NCI-H748 treated with DMSO at 0.1 percent for 48 hours (cell line): ENCODE measurements at places on chromosomes 12 and 14.

- DNase-seq = no peak
These were observed 501.8 kb downstream of the ETNK1 start for GRCh38 chr12:23126794-23127193.

DNA sequence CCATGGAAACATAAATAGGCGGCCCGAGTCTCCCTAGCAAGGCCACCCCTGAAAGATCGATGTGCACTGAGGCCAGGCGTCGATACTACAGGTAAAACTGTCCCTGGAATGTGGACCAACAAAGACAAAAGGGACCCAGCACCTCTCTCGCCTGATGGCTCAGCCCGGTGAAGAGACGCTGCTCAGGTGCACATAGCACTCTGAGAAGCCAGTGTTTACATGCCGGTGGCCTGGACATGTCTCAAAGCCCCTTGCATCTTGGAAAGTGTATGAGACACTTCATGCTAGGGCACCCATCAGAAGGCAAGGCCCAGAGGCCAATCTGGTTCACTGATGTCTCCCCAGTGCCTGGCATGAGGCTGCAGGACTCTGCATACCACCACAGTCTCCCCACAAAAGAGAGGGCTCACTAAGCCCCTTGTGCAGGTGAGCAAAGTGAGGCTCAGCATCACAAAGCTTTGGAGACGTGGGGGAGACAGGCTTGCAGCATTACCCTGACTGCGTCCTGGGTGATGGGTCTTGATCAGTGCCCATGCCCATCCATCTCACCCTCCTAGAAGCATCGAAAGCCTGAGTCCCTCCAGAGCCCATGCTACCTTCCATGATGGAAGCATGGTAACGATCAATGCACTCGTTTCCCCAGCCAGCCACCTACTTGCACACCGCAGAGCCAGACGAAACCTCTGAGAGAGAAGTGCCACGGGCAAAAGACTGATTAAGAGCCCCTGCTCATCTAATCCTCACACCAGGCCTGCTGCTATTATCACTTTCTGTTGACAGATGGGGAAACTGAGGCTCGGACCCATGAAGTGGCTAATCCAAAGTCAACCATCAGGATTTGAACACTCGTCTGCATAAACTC lies 16.1 kb downstream of the BCL11B start:
- DNase-seq = no peak

GRCh38 chr14:53152184-53152886 lies 788 bp downstream of the DDHD1 start:
- peak; percentile 29 for DNase-seq

DNA sequence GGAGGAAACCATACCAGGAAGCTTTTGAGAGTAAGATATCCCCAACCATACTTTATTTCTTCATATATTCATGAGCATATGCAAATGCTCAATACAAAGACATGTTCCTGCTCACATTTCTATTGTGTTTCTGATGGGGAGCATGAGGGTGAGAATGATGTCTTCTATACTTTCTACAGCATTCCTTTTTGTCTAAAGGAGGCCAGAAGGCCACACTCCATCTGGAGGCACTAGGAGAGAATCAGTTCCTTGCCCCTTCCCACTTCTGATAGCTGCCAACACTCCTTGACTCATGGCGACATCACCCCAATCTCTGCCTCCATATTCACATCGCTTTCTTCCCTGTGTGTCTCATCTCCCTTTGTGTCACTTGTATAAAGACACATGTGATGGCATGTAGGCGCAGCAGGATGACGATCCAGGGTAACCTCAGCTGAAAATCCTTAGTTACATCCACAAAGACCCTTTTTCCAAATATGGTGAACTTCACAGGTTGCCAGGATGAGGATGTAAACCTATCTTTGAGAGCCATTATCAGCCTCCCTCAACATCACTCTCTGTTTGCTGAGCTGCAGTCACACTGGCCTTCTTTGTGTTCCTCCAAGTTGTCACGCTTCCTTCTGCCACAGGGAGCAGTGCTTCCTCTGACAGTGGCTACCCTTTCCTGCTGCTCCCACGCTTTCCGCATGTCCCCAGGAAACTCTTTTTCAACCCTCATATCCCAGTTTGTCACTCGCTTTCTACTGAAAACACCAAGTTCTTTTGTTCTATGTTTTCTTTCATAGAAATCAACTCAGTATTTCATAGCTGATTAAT lies 96.9 kb downstream of the STXBP6 start:
- no peak for DNase-seq

DNA sequence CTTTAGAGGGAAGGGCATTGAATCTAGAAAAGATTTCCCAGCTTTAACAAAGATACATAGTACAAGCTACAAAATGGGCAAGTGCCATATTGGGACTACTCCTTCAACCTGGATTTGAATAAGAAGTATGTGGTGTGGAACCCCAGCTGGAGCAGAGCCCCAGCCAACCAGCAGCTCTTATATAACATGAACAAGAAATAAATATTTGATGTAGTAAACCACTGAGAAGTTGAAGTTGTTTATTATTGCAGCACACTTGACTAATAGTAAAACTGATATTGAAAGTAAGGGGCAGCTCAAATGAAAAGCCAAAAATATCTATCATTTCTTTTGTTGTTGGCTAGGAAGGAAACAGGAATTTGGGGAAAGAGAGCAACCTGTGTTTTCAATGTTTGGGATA lies 701.8 kb downstream of the TMTC2 start:
- DNase-seq = no peak

DNA sequence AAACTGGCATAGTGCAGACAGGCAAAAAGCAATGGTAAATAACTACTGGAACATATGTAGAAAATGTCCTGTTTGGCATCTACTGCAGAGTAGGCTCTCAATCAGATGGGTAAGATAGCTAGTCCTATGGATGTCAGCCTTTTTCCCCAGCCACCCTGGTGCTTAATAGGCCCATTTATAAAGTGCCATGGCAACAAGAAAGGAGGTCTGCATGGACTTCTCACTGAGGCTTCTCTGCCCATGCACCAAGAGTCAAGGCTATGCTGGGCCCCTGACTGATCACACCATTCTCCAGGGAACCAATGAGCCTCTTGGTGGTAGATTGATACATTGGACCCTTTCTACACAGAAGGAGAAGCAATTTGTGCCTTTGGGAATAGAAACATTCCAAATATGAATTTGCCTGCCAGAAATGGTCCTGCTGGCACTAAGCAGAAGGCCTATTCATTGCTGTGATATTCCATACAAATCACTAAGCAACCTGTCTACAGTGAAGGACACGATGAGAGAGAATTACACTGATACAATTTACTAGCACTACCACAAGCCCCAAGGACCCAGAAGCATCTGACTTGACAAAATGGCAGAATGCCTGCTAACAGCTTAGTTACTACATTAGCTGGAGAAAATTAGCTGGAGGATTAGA lies 43.8 kb downstream of the RESF1 start:
- DNase-seq = no peak

- DNase-seq = peak; percentile 63
These were observed 67.2 kb downstream of the RIC8B start for GRCh38 chr12:106841510-106842302.

GRCh38 chr12:125249066-125249824 lies 184.0 kb downstream of the AACS start:
- no peak for DNase-seq

GRCh38 chr12:112948806-112949205 lies 10.5 kb downstream of the OAS3 start:
- DNase-seq = no peak

DNA sequence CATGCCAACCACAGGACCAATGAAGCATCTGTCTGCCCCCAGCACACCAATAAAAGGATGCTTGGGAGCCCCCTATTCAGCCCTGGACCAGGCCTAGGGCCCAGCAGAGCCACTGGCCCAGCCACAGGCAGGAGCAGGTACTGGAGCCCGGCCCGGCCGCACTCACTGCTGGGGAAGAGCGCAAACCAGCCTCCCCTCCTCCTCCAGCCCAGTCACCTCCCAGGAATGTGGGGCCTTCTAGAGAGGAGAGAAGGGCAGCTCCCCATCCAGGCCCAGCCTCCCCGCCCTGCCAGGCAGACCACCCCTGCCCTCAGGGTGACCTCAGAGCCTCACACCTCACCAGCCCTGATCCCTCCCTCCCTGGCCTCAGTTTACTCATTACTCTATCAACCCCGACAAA lies 56.2 kb downstream of the CCNK start:
- no peak for DNase-seq

DNA sequence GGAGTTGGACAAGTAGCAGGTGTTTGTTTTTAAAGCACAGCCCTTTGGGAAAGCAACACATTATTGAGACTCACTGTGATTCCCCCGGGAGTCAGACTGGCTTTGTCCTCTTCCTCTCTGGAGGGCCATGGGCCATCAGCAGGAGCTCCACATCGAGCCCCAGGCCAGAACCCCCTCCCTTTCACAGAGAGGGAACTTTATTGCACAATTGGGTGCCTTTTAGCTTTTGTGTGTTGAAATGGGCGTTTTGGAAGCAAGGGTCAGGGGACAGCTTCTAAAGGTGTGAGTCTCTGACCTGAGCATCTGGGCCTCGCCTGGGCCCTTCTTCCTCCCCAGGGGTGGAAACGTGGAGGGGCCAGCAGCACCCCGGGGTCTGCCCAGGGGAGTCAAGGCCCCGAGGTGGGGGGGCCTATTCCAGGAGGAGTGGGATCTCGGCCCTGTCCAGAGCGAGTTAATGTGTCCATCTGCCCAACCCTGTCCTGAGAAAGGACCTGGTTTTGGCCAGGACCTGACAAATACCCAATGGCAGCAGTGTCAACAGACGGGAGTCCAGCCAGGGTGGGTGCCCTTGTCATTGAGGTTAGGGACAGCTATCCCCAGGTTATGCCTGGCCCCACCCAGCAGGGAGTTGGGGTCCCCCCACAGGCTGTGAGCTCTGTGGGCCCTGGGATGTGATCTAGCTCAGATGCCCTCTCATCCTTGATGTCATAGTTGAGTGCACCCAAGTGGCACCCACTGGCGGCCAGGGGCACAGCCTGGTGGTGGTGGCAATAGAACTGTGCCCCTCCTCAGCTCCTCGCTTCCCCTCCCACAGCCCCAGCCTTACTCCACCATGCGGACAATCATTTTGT lies 37.1 kb downstream of the SLC8B1 start:
- no peak for DNase-seq

DNA sequence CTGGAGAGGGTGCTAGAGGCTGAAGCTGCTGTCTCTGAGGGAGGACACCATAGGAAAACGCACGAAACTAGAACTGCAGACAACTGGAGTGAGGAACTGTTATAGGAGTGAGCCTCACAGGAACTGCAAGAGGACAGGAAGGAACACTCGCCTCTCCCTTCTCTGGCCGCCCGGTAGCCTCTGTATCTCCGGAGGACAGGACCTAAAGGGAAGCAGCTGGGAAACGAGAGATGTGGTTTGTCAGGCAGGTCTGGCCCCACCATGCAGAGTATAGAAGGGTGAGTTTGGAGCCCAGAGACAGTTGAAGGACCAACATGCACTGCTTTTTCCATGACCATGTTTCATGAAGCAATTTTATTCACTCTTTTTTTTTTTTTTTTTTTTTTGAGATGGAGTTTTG lies 127.3 kb downstream of the EFCAB11 start:
- no peak for DNase-seq

- DNase-seq = no peak
These were observed 21.7 kb downstream of the PPFIBP1 start for GRCh38 chr12:27545665-27546064.

GRCh38 chr12:76255692-76256091 lies 92.5 kb downstream of the BBS10 start:
- no peak for DNase-seq

GRCh38 chr14:70901269-70901668 lies 6.0 kb upstream of the PCNX1 start:
- no peak for DNase-seq

GRCh38 chr12:110310763-110311162 lies 29.7 kb downstream of the ATP2A2 start:
- DNase-seq = no peak

DNA sequence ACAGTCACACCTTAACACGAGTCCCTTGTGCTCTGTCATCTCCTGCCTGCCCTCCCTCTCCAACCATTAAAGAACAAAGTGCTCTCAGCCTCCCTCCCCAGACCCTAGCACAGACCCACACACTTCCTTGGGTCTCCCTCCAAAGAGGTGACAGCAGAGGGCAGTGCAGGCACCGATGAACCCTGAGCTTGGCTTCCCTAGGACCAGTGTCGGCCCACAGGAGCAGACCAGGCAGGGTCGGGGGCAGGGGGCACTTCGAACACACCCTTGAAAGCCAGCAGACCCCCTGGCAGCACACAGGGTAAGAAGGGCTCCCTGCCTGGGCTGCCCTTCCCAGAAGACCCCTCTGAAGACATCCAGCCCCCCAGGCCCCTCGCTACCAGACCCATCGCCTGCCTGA lies 7.0 kb downstream of the CDK2AP1 start:
- DNase-seq = no peak

GRCh38 chr12:1796515-1797010 lies 23.8 kb upstream of the LRTM2 start:
- no peak for DNase-seq

GRCh38 chr12:23354800-23355199 lies 594.7 kb downstream of the SOX5 start:
- DNase-seq = no peak

GRCh38 chr14:96586056-96586455 lies 83.9 kb downstream of the PAPOLA start:
- no peak for DNase-seq

- no peak for DNase-seq
These were observed 81.5 kb downstream of the ETV6 start for GRCh38 chr12:11731042-11731357.
